Urinary bladder (tissue), 4 donors: ENCODE measurements at places on chromosomes 5 and 9.

DNA sequence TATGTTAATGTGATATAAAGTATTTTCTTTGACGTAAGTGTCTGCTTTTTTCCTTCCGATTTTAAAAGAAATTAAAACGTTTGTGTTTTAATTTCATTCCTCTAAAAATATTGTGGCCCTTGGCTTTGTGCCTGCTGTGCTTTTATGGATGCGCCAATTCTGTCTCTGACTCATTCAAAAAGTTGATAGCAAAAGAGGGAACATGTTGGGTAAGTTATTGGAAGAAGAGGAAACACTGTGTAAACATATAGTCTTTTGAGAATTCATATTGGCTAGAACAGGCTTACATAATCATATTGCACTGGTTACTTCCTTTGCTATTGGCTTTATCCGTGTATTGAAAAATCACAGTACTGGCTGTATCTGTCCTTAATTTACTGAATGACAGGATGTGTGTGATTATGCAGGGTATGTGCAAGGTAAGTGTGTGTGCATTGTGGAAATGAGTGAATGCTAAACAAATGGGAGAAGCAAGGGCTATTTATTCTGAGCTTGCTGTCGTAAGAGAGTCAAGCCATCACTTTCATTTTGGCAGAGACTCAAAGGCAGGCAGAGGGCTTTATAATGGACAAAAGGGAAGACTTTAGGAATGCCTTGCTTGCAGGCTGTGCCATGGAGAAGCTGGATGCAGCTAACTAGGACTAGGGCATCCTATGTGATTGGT lies 67.8 kb downstream of the SGCD start:
- DNase-seq, result no peak

DNA sequence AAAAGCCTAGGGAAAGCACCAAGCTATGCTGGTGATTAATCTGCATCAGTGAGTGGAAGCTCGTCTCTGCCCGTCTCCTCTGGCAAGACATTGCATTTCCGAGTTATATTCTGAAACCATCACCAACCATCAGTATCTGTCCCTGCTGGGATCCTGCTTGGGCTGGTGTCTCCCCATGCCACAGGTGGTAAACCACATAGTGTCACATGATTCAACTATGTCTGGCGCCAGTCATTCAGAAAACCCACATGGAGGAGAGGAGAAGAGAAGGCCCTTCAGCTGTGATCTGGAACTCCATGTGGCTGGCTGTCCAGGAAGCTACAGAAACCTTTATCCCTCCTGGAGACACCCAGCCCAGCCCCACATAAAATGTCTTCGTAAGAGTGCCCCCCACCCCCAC lies 4.8 kb downstream of the IL9 start:
- DNase-seq, result no peak

- DNase-seq, result no peak
These were observed 250.5 kb downstream of the BNC2 start for GRCh38 chr9:16619914-16620520.

DNA sequence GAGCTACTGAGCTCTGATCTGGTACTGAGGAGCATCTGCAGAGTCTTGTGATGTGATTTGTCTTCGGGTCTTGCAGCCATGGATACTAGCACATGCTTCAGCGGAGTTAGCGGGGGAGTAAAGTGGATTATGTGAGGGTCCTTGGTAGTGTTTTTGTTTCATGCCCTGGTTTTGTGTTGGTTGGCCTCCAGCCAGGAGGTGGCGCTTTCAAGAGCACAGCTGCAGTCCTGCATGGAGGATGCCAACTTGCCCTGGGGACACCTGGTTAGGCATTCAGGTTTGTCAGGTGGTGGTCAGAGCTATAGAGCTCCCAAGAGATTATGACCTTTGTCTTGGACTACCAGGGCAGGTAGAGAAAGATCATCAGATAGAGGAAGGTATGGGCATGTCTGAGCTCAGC lies 185.8 kb upstream of the CDH6 start:
- no peak for DNase-seq

DNA sequence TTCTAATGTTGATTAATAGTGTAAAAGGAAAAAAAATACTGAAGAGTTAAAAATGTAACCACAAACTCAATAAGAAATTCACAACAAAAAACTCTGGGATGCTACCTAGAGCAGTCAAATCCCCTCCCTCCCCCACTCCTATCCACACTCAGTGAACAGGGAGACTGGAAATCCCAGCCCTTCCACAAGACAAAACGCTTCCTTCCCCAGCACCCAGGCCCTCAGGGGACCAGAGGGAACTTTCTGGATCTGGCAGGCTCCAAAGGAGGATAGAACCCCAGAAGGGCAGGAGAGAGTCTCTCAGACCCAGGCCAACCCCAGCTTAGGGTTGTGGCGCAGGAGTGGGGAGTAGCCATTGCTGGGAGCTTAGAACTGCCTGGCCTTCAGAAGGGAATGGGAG lies 55.0 kb downstream of the DCP2 start:
- DNase-seq, result no peak

- no peak for DNase-seq
These were observed 1641.8 kb upstream of the WWC1 start for GRCh38 chr5:166649676-166650075.

DNA sequence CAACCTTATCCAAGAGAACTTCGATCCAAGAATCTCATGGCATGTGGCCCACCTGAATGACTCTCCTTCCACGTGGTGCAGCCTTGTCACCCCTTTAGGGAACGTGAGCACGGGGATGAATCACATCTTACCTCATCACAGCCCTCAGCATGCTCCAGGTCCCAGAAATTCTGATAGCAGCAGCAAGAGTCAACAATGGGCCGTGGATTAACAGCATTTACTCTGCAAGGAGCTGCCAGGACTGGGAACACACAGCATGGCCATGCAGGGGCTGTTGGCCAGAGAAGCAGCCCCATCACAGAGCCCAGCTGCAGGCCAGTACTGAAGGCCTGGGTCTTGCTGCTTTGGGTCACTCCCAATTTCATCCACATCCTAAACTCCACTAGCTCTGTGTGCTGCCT lies 150.4 kb downstream of the C5orf15 start:
- DNase-seq, result no peak

- no peak for DNase-seq
These were observed 197.0 kb downstream of the SYK start for GRCh38 chr9:90998573-90998972.

- DNase-seq, result no peak
These were observed 33.6 kb upstream of the FBP1 start for GRCh38 chr9:94672811-94673487.

DNA sequence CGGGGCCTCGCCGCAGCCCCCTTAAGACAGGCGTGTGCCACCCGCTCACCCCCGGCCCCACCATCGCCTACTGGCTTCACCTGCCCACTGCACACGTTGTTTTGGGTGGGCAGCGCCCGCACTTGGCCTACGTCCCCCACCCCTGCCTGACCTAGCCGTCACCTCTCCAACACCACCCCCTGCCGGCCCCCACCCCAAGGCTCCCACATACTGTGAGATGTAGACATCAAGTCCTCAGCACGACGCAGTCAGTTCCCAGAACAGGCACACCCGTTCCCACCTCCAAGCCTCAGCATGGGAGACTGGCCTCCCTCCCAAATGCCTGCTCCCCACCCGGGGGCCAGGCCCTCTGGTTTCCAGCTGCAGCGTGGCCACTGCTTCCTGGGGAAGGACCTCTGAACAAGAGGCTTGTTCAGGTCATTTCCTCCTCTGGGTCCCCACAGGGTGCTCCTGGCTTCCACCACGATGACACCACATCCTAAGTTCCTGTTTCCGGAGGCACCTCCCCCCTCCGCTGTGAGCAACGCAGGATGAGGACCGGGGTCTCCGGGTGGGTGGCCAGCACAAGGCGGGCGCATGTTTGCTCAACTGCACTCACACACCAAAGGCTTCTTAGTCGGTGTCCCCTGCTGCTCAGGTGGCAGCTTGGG lies 11.3 kb downstream of the DBN1 start:
- no peak for DNase-seq

GRCh38 chr5:168624850-168625364 lies 45.7 kb upstream of the PANK3 start:
- no peak for DNase-seq

- DNase-seq, result no peak
These were observed 474 bp downstream of the HMGCR start for GRCh38 chr5:75337366-75338021.

GRCh38 chr9:32331240-32331639 lies 53.2 kb upstream of the ACO1 start:
- DNase-seq, result no peak

DNA sequence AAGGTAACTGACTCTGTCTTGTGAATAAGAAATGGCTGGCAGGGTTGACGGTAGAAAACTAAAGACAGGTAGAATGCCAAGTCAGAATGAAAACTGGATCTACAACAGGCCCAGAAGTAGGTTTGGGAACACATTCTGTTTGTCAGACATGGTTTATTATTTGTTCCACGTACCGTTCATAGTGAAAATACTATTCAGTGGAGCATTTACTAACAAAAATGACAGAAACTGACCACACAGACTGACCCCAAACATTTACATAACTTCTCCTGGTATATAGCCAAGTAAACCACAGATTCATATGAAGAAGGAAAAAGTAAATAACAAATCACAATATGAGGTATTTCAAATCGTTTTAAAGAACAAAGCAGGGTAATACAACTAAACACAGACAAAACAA lies 73.7 kb downstream of the SLC38A9 start:
- DNase-seq, result no peak

- DNase-seq, result no peak
These were observed 138.2 kb upstream of the LPAR1 start for GRCh38 chr9:111176511-111176910.

- DNase-seq, result no peak
These were observed 79.3 kb downstream of the FOXD1 start for GRCh38 chr5:73369278-73369677.

GRCh38 chr9:69195668-69196067 lies 21.6 kb downstream of the TJP2 start:
- no peak for DNase-seq

DNA sequence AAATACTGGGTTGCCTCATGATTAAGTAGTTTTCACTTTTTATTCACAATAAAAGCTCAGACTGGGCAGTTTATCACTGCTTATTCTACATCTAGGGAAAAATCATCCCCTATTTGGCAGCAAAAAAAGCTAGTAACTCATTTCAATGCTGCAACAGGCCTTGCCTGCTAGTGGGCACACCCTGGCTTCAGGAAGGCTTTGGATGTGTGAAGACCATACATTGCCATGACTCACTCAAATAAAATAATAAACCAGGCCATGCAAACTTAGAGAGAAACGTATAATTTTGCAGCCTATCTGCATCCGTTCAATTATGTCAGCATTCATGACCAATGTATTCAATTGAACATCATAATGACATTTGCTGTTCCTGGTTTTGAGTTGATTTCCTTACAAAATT lies 402.9 kb downstream of the PIK3R1 start:
- no peak for DNase-seq

DNA sequence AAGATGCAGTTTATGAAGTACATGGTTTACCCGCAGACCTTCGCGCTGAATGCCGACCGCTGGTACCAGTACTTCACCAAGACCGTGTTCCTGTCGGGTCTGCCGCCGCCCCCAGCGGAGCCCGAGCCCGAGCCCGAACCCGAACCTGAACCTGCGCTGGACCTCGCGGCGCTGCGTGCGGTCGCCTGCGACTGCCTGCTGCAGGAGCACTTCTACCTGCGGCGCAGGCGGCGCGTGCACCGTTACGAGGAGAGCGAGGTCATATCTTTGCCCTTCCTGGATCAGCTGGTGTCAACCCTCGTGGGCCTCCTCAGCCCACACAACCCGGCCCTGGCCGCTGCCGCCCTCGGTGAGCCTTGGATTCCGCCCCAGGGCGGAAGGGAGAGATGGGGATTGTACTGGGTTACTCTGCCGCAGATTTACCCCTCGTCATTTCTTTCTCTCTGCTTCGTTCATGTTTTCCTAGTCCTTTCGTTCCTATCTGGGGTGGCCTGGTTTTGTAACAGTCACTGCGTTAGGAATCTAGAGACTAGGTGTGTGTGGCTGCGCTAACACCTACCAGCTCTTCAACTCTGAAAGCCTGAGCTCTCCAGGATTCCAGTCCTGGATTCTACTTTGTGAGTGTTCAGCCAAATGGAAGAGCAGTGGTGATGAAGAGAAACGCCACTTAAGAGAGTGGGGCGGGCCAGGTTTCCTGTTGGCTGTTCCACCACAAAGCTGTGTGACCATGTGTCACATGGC lies 638 bp downstream of the MRPS30 start:
- DNase-seq, result peak; percentile 20

GRCh38 chr9:78626971-78627370 lies 330.0 kb downstream of the PSAT1 start:
- DNase-seq, result no peak

DNA sequence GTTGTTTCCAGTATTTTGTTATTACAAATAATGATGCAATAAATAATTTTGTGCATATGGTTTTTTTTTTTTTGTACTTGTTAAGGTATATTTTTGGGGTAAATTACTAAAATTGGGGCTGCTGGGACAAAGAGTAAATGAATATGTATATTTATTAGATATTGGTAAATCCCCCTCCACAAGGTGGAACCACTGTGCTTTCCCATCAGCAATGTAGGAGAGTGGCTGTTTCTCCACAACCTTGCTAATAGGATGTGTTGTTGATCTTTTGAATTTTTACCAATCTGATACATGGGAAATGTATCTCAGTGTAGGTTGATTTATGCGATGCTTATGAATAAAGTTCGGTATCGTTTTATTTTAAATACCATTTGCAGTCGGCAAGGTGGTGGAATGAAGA lies 118.1 kb downstream of the TRPM3 start:
- DNase-seq, result no peak

DNA sequence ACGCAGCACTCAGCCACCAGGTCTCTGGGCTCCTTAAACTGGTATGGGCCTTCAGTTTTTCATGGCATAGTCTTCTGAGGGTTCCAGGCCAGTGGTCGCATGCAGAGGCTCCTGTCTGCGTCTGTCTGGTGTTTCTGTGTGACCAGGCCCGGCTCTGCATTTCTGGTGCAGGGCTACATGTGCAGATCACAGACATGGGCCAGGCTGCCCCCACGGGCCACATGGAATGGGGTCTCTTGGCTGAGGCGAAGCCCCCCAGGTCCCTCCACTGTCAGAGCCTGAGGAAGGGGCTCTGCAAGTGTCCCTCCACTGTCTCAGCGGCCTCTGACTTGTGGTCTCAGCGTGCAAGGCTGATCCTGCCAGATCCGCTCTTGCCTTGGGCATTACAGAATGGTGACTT lies 15.6 kb upstream of the CARD19 start:
- no peak for DNase-seq

- no peak for DNase-seq
These were observed 188.8 kb downstream of the COMMD10 start for GRCh38 chr5:116273448-116274242.

DNA sequence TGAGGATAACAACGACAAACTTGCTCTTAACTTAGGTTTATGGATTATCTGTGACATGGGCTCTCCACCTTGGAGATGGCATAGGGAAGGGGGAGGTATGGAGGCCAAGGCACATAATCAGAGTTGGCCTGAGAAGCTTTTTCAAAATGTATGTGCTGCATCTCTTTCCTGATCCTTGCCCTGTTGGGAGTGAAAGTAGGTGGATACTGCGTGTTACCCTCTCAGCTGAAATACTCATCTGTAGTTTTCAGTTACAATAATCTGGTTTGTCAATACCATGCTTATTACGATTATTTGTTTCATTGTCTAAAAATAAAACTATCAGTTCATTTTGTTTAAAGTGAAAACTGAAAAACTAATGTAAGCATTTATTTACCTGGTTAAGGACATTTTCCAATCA lies 86.7 kb downstream of the SLC44A1 start:
- no peak for DNase-seq
